ENCODE measurements at places on chromosomes 16 and 17.
A peak's percentile ranks its signal among the peaks of the same experiment; 100 is the strongest.

DNA sequence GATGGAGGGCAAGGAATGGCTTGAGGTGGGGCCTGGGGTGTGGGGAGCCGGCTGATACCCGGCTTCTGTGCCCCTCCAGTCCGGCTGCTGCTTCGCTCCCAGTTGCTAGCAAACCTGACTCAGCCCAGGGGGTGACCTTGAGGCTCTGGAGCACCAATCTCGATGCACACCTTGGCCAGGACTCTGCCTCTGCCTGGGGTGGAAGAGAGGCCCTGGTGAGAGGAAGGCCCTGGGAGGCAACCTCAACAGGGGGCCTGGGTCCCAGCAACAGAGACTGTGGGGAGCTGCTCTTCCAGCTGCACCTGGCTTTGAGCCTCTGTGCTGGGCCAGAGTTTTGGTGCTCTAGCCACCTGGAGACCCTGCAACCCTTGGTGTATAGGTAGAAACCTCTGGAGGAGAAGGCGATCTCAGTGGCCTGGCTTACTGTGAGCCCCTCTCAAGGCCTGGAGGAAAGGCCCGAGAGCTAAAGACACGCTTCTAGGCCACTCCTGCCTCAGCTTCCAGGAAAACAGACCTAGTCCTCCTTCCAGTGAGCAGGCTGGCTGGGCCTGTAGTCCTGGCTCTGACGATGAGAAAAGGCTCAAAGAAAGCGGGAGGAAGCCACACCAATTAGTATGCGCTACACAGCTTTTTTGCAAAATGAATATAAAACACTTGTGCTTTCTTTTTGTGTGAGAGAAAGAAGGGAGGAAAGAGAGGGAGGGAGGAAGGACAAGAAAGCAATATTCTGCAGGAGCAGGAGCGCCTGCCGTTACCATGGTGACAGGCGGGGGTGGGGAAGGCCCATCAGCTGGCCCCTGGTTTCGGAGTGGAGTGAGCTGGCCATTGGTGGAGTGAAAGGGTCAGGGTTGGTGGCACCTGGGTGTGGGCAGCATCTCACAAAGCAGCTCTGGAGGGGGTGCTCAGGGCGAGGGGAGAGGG is 51.0 kb downstream of the VAC14 start:
- DNase-seq, result peak; percentile 67

GRCh38 chr17:45218895-45219661 is 2.6 kb upstream of the FMNL1 start:
- DNase-seq, result peak; percentile 89

DNA sequence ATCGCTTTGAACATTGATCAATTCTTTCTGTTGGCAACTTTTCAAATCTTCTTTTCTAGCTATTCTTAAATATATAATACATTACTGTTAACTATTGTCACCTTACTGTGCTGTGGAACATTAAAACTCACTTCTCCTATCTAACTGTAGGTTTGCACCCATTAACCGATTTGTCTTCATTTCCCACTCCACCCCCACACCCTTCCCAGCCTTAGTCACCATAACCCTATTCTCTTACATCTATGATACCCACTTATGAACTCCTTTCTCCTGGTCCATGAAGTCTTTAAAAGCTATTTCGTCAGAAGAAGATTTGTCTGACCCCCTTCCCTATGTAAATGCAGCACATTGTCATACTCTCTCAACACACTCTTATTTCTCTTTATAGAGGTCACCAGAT is 993.4 kb upstream of the EEF2KMT start:
- DNase-seq, result peak; percentile 45

DNA sequence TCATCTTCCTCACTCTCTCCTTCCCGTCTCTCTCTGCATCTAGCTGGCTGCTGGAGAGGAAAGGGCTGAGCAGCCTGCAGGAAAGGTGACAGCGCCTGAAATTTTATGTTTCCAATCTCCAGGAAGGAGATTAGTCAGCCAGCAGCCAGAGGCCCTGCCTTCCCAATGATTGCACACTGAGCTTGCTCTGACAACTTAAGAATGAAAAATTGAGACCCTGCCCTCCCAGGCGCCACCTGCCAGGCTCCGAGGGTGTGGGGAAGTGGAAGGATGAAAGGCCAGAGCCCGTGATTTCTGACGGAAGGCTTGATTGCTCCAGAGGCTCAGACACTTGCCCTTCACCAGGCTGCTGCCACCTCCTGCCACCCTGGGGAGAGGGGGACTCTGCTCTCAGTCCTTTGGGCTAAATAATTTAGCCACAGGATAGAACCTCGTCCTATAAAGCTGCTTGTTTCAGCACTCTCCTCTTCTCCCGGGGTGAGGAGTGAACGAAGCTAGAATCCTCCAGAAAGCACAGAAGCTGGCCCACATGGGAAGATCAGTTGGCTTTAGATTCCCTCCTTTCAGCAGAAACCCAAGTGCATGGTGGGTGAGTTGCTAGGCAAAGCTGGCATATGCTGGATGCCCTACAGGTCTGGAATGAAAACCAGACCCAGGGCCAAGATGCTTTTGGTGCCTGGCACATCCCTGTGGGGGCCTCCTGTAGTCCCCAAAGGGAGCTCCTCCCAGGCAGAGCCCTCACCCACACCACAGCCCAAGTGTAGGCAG is 33.5 kb downstream of the GRIN2C start:
- no peak for DNase-seq

DNA sequence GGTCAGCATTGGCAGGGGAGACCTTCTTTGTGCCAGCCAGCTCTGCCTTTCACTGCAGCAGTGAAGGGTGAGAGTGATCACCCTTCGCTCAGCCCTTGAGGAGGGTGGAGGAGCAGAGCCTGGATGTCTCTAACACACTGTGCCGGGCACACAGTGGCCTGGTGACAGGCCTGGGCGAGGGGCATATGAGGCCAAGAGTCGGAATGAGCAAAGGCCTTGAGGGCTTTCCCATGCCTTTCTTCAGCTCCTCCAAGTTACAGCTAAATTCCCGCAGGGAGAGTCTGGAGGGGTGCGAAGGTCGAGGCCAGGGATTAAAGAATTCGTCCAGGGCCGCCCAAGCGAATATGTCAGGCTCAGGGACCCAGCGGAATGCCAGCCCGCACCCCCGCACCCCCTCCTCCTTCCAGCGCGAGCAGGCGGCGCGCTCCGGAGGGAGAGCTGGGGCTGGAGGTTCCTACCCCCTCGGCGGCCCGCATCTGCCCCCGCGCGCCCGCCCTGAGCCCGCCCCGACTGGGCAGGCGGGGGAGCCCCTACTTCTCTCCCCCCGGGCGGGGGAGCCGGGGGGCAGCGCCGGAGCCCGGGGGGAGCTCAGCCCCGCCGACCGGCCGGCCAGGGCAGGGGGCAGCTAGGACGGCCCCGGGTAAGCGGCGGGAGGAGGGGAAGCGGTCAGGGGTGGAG is at the start of gene RASL10B:
RASL10B (plus strand) TSS at position 401 of the 678 bp plus-strand sequence. CDS start 3,546 bp downstream, outside the sequence.
- peak; percentile 78 for DNase-seq

Data from head of caudate nucleus (tissue), 42 donors.